Body of pancreas (tissue), 4 donors: ENCODE measurements at places on chromosomes 16 and 17.
A peak's percentile ranks its signal among the peaks of the same experiment; 100 is the strongest.

DNA sequence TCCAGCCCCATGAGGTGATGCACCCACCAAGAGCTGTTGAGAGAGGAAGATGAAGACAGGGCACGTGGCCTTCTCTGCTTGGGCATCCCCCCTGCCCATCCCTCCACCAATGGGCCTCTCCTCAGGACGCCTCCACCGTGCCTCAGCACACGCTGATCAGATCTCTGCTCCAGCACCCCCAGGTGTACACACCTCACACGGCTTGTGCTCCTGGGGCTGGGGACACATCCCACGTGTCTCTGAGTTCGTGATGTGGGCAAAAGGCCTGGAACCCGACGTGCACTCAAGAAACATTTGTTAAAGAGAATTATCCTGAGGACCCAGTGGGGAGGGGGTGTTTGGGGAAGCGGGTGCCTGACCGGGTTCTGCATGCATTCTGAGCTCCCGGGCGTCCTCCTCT is 55.3 kb downstream of the MGAT5B start:
- no peak overlapping the region for H3K4me3 ChIP-seq
- no peak for DNase-seq
- peaks cover 12% of the 10 kb centered on the region for H3K27me3 ChIP-seq
- H3K4me1 ChIP-seq, result no peaks in the 10 kb centered on the region

DNA sequence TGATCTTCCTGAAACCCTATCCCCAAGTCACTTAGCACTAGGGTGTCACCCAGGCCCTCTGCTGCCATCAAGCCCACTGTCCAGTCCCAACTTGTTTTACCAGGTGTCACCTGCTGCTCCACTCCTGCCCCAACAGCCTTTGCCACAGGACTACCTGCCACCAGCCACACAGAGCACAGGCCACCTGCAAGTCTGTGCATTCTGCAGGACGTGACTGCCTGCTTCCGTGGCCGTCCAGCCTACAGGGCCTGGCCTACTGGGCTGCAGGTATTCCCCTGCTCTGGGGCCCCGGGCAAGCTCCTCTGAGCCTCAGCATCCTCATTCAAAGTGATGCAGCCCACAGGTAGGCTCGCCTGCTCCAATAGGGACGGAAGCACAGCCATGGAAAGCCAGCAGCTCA is 3.2 kb downstream of the MCRIP1 start:
- H3K4me3 ChIP-seq, result no peak overlapping the region
- H3K4me1 ChIP-seq, result peaks cover 37% of the 10 kb centered on the region
- H3K27me3 ChIP-seq, result no peaks in the 10 kb centered on the region
- no peaks in the 10 kb centered on the region for H3K36me3 ChIP-seq
- no peak overlapping the region for H3K27ac ChIP-seq

DNA sequence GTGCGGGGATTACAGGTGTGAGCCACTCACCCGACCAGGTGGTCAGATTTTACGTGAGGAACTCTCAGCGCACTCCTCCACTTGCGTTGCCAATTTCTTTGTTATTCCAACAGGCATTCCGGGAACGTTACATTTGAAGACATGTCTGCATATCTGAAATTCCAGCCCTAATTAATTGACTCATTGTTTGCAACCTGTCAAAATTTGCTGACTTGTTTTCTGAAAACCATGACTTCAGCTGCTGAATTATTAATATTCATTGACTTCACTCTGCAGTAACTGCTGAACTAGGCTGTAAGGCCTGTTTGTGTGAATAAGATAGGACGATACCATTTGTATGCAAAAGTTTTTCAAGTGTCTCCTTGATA is 16.6 kb downstream of the G6PC1 start:
- peaks cover 57% of the 10 kb centered on the region for H3K4me1 ChIP-seq
- no peaks in the 10 kb centered on the region for H3K36me3 ChIP-seq
- H3K4me3 ChIP-seq, result no peak overlapping the region
- no peak for DNase-seq

DNA sequence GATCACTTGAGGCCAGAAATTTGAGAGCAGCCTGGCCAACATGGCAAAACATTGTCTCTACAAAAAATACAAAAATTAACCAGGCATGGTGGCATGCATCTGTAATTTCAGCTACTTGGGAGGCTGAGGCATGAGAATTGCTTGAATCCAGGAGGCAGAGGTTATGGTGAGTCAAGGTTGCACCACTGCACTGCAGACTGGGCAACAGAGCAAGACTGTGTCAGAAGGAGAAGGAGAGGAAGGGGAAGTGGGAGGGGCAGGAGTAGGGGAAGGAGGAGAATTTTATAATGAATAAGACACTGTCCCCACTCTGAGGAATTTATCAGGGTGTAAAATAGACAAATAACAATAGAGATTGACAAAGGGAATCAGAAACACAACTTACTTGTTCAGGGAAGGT is 440.6 kb upstream of the DYNLRB2 start:
- no peak for DNase-seq
- H3K27me3 ChIP-seq, result no peaks in the 10 kb centered on the region
- H3K4me1 ChIP-seq, result no peaks in the 10 kb centered on the region
- no peaks in the 10 kb centered on the region for H3K36me3 ChIP-seq

DNA sequence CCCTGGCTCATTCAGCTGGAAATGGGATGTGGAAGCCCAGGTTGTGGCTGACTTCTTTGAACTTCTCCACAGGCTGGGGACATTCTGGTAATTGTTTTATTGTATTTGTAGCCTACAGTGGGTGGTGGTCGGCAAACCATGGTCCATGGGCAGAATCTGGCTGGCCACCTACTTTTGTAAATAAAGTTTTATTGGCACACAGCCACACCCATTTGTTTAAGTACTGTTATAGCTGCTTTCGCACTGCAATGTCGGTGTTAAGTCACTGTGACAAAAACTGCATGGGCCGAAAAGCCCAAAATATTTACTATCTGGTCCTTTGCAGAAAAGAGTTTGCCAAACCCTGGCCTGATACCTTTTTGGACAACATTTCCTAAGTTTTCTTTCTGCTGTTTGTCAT is 86.2 kb downstream of the NTN1 start:
- H3K36me3 ChIP-seq, result no peaks in the 10 kb centered on the region
- H3K4me3 ChIP-seq, result no peak overlapping the region
- DNase-seq, result no peak
- H3K27ac ChIP-seq, result no peak overlapping the region
- H3K27me3 ChIP-seq, result no peaks in the 10 kb centered on the region

DNA sequence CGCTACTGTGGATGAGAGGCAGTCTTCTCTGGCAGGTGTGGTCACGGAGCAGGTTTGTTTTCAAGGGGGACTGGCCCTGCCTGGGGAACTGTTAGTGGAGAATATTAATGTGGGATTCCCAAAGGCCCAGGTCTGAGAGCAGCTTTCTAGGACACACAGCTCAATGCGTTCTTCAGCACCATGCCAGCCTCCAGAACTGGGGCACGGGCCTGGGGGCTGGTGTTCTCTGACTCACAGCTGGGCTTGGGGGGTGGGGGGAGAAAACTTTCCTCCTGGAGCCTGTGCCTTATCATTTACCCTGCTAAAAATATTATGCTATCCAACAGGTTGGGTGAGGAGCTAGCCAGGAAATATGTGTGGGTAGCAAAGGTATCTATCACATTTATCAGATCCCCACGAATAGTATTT is 13.5 kb upstream of the LHX1 start:
- H3K27ac ChIP-seq, result no peak overlapping the region
- H3K4me3 ChIP-seq, result no peak overlapping the region
- H3K4me1 ChIP-seq, result no peaks in the 10 kb centered on the region
- no peak for DNase-seq
- H3K27me3 ChIP-seq, result no peaks in the 10 kb centered on the region

DNA sequence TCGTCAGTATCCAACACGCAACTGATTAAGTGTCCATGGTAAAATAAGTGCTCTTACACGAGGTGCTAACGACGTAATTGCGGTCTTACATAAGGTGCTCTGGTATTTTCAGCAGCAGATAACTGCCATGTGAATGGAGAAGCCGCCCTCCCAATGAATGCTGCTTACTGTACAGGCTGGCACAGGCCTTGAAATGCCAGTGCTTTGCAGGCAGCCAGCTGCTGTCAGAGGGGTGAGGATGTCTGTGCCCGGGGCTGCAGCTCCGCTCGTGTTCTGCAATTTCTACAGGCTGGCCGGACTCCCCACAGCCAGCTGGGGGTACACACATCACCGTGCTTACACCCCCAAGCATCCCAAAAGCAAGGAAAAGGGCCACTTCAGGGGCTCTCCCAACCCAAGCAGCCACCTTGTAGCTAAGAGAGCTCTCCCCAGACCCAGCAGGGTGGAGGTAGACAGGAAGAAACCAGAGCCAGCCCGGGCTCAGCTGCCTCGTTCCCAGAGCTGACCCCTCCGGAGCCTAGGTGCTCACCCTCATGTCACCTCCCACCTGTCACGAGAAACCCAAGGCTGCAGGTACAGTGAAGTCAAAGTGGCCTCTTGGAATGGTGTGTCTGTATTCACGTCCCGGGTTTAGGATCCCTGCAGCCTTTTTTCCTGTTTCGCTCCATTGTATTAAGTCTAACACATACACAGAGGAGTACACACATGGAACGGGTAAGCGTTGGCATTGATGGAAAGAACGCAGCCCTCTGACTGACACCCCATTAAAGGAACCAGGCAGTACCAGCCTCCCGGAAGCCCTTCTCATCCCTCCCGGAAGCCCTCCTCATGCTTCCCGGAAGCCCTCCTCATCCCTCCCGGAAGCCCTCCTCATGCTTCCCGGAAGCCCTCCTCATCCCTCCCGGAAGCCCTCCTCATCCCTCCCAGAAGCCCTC is 27.2 kb upstream of the RPH3AL start:
- peaks cover 32% of the 10 kb centered on the region for H3K4me1 ChIP-seq
- H3K36me3 ChIP-seq, result no peaks in the 10 kb centered on the region
- DNase-seq, result no peak

DNA sequence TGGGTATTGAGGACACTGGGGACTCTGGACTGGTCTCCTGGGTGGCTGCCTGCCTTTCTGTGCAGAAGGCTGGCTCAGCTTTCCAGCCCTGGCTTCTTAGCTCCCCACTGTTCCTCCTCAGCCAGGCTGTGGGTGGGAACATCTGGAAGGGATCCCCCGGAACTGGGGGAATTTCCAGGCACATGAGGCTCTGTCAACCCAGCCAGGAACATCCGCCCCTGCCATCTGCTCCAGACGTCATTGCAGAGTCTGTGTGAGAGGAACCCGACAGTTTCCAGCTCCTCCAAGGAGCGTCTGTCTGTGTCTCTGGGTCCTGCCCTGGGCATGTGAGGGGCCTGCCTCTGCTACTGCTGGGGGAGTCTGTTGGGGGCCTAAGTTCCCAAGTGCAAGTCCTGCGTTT is 36.2 kb upstream of the CRHR1 start:
- H3K36me3 ChIP-seq, result no peaks in the 10 kb centered on the region
- H3K4me3 ChIP-seq, result no peak overlapping the region
- H3K4me1 ChIP-seq, result peaks cover 8% of the 10 kb centered on the region
- no peak for DNase-seq
- no peak overlapping the region for H3K27ac ChIP-seq

DNA sequence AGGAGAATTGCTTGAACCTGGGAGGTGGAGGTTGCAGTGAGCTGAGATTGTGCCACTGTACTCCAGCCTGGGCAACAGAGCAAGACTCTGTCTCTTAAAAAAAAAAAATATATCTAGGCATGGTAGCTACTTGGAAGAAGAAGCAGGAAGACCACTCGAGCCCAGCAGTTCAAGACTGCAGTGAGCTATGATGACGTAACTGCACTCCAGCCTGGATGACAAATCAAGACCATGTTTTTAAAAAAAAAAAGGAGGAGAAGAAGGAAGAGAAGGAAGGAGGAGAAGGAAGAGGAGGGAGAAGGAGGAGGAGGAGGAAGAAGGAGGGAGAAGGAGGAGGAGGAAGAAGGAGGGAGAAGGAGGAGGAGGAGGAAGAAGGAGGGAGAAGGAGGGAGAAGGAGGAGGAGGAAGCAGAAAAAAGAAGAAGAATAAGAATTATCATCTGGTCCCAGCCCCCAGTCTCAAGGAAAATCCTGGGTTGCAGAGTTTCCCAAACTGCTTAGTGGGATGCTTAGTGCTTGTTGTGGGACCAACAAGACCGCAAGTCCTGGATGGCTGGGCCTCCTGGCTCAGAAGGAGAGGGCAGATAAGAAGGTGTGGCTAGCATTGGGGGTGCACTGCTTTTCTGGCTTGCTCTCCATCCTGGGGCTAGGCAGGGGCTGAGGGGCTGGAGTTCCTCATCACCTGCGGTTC is 3.7 kb upstream of the DRC7 start:
- no peak overlapping the region for H3K4me3 ChIP-seq
- peaks cover 54% of the 10 kb centered on the region for H3K4me1 ChIP-seq
- H3K27ac ChIP-seq, result no peak overlapping the region
- no peaks in the 10 kb centered on the region for H3K36me3 ChIP-seq
- no peaks in the 10 kb centered on the region for H3K27me3 ChIP-seq

- H3K4me3 ChIP-seq, result no peak overlapping the region
- H3K36me3 ChIP-seq, result no peaks in the 10 kb centered on the region
- no peaks in the 10 kb centered on the region for H3K4me1 ChIP-seq
- H3K27ac ChIP-seq, result no peak overlapping the region
- no peak for DNase-seq
These were observed 20.2 kb upstream of the TRIM37 start for GRCh38 chr17:59126809-59127417.

GRCh38 chr17:76943781-76944213 is 75.6 kb downstream of the MGAT5B start:
- H3K36me3 ChIP-seq, result no peaks in the 10 kb centered on the region
- H3K4me1 ChIP-seq, result no peaks in the 10 kb centered on the region
- H3K27me3 ChIP-seq, result no peaks in the 10 kb centered on the region
- no peak for DNase-seq

GRCh38 chr17:39591958-39592954 is 15.5 kb downstream of the NEUROD2 start:
- H3K4me1 ChIP-seq, result no peaks in the 10 kb centered on the region
- peak; percentile 72 for DNase-seq
- H3K36me3 ChIP-seq, result no peaks in the 10 kb centered on the region
- peaks cover 20% of the 10 kb centered on the region for H3K27me3 ChIP-seq
- H3K27ac ChIP-seq, result no peak overlapping the region

DNA sequence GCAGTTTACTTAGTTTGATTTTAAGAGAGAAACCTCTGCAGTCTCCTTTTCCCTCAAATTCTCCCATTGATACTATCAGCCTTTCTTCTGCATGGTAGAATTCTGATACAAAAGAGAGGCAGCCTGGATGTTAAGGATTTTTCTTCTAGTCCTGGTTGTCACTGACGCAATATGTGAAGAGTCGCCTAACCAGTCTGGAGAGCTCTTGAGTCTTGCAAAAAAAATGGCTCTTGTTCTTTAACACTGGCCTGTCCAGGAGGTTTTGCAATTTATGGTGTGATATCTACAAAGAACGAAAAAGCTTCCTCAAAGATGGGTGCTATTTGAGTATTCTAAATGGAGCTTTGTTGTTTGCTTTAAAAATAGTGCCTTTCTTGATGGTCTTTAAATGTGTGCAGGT is 28.9 kb downstream of the COX10 start:
- no peaks in the 10 kb centered on the region for H3K27me3 ChIP-seq
- peaks cover 4% of the 10 kb centered on the region for H3K4me1 ChIP-seq
- DNase-seq, result no peak
- H3K4me3 ChIP-seq, result no peak overlapping the region
- H3K36me3 ChIP-seq, result peaks cover 3% of the 10 kb centered on the region

GRCh38 chr17:77837917-77838316 is 120.6 kb upstream of the TNRC6C start:
- no peak overlapping the region for H3K27ac ChIP-seq
- H3K36me3 ChIP-seq, result no peaks in the 10 kb centered on the region
- H3K4me1 ChIP-seq, result peaks cover 25% of the 10 kb centered on the region
- no peak overlapping the region for H3K4me3 ChIP-seq

- peak; percentile 88 for DNase-seq
- no peak overlapping the region for H3K27ac ChIP-seq
- H3K4me1 ChIP-seq, result peaks cover 5% of the 10 kb centered on the region
- H3K4me3 ChIP-seq, result no peak overlapping the region
- no peaks in the 10 kb centered on the region for H3K36me3 ChIP-seq
These were observed 54.3 kb upstream of the RBFOX3 start for GRCh38 chr17:79664930-79665737.

- no peaks in the 10 kb centered on the region for H3K27me3 ChIP-seq
- H3K4me1 ChIP-seq, result peaks cover 32% of the 10 kb centered on the region
- no peaks in the 10 kb centered on the region for H3K36me3 ChIP-seq
- no peak overlapping the region for H3K27ac ChIP-seq
- DNase-seq, result no peak
These were observed 4.6 kb downstream of the HAGH start for GRCh38 chr16:1821861-1822611.
